ENCODE measurements at places on chromosomes 11 and 22.

DNA sequence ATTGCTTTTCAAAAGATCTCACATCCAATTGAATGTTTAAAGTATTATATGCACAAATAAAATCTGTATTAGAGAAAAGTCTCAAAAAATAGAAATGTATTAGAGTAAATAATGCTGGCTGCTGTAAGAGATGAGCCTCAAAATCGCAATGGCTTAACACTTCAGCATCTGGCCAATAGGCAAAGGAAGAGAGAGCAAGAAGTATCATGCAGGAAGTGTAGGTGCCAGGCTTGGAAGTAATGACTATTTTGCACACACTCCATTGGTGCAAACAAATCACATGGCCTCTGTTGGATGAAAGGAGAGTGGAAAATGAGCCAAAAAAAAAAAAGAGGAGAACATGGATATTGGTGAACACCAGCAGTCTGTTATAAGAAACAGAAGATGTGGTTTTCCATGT is 193.0 kb upstream of the E2F8 start:
- no peak overlapping the region for H3K27ac ChIP-seq
- no peak for DNase-seq
- H3K36me3 ChIP-seq = no peaks in the 10 kb centered on the region
- H3K27me3 ChIP-seq = no peaks in the 10 kb centered on the region

DNA sequence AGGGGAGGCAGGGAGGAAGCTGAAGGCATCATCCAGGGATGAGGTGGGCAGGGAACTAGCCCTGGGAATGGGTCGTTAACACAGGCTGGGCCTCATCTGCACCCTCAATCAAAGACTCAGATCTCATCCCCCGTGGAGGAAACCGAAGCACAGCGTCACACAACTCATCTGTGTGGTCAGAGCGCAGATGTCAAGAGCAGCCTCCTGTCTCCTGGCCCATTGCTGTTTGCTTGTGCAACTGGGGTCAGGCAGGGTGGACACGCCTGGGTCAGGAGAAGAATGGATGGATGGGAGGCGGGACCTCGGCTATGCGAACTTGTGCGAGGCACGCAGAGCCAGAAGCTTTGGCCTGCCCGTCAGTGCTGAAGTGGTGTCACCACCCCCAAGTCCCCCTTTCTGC is 218.1 kb downstream of the CEP164 start:
- no peak for DNase-seq
- no peak overlapping the region for H3K27ac ChIP-seq
- H3K4me3 ChIP-seq = no peak overlapping the region

DNA sequence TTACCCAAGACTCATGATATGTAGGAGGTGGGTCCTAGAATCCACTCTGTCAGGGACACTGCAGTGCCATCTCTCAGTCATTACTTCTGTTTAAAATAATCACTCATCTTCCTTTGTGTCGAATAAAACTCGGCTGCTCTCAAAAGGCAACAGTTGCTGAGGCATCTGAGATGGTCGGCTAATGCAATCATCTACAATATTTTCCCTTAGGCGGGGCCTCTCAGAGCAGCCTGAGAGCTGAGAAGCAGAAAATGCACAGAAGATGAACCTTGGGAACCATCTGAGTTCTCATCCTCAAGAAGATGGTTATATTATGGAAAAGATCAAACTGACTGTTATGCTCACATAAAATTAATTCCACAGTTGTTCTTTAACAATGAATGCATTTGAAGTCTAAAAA is 1518.2 kb upstream of the TENM4 start:
- no peak overlapping the region for H3K4me3 ChIP-seq
- no peaks in the 10 kb centered on the region for H3K36me3 ChIP-seq
- H3K27ac ChIP-seq = no peak overlapping the region
- no peaks in the 10 kb centered on the region for H3K27me3 ChIP-seq

DNA sequence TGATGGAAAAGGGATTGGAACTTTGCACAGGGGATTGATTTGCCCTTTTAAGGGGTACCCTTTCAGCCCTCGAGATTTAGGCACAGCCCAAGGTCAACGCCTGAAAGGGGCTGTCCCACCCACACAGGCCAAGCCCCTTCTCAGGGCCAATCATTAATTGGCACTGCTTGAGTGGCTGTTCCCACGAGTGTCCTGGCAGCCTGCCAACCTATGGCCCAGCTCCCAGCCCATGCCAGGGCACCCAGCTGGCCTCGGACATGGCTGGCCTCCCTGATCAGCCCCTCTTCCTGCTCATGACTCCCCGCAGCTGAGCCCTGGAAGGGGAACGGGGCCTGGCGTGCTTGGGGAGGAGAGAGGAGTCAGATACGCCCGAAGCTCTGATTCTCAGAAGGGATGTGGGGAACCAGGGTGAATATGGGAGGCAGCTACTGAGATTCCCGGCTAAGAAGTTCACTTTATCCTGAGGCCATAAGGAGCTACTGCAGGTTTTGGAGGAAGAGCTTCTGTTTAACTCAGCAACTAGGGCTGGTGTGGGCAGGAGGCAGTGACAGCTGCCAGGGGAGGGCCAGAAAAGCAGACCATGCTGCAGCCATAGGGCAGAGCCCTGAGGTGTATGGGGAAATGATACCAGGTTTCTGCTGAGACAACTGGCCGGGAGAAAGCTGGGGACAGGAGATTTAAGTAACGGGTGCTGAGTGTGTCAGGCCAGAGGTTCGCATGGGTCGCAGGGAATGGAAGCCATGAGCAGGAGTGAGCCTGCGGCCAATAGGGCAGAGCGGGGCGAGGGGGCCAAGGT is 30.0 kb downstream of the WNT7B start:
- H3K4me3 ChIP-seq = no peak overlapping the region
- no peak overlapping the region for H3K27ac ChIP-seq
- DNase-seq = no peak

GRCh38 chr11:57491371-57492061 is 24.0 kb downstream of the SLC43A1 start:
- no peaks in the 10 kb centered on the region for H3K36me3 ChIP-seq
- no peaks in the 10 kb centered on the region for H3K27me3 ChIP-seq
- no peak overlapping the region for H3K27ac ChIP-seq
- H3K4me1 ChIP-seq = no peaks in the 10 kb centered on the region
- no peak overlapping the region for H3K4me3 ChIP-seq
- no peak for DNase-seq

- no peaks in the 10 kb centered on the region for H3K27me3 ChIP-seq
- H3K4me3 ChIP-seq = no peak overlapping the region
- no peak for DNase-seq
- no peaks in the 10 kb centered on the region for H3K4me1 ChIP-seq
Measured at GRCh38 chr11:85377901-85378300, 249.2 kb downstream of the DLG2 start.

- H3K27ac ChIP-seq = no peak overlapping the region
- H3K4me3 ChIP-seq = no peak overlapping the region
- DNase-seq = no peak
- H3K27me3 ChIP-seq = no peaks in the 10 kb centered on the region
- H3K4me1 ChIP-seq = no peaks in the 10 kb centered on the region
Measured at GRCh38 chr22:31556627-31557203, 60.4 kb downstream of the SFI1 start.

GRCh38 chr22:48553694-48554308 is 1273.9 kb downstream of the BRD1 start:
- no peaks in the 10 kb centered on the region for H3K27me3 ChIP-seq
- no peak overlapping the region for H3K4me3 ChIP-seq
- H3K4me1 ChIP-seq = no peaks in the 10 kb centered on the region
- no peak for DNase-seq
- H3K36me3 ChIP-seq = no peaks in the 10 kb centered on the region

GRCh38 chr11:108599978-108600377 is 6.4 kb upstream of the EXPH5 start:
- H3K27me3 ChIP-seq = no peaks in the 10 kb centered on the region
- no peaks in the 10 kb centered on the region for H3K36me3 ChIP-seq
- no peak for DNase-seq
- H3K4me3 ChIP-seq = no peak overlapping the region
- H3K4me1 ChIP-seq = no peaks in the 10 kb centered on the region

DNA sequence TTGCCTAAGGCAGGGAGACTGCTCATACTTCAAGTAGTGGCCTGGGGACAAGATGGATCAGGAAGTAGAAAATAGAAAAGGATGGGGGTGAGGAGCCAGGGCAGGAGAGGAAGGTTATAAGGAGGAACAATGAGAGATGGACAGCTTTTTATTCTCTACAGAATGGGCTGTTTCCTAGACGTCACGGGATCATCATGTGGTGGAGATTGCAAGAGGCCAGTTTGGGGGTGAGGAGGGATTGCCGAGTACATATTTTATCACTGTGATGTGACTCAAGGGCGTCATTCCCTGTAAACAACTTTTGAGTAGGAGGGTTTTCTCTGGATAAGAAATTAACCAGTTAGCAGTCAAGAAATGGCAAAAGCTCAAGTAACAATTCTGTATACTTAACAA is 406.3 kb downstream of the ETS1 start:
- H3K36me3 ChIP-seq = no peaks in the 10 kb centered on the region
- no peaks in the 10 kb centered on the region for H3K27me3 ChIP-seq
- no peak overlapping the region for H3K4me3 ChIP-seq
- no peak for DNase-seq

DNA sequence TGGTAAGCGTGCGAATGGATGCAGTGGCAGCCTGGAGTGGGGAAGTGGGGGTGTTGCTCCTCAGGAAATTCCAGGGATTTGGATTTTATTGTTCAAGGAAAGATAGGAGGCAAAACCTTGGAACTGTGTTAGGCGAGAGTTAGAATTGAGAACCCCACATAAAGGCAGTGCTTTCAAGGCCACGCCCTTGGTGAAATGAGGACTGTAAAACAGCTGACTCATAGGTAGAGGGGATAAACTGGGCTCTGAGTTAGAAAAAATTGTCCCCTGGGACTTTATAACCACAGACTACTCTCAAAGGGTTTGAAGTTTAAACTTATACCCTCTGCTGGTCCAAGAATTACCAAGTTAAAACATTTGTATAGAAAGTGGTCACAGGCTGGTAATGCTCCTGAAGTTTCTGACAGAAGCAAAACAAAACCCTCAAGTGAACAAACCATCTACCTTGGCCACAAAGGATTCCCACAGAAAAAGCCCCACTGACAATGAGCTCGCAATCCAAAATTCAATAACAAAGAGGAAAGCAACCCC is 250.3 kb upstream of the TBCEL start:
- no peaks in the 10 kb centered on the region for H3K27me3 ChIP-seq
- DNase-seq = peak; percentile 22
- H3K27ac ChIP-seq = no peak overlapping the region
- H3K36me3 ChIP-seq = no peaks in the 10 kb centered on the region
- H3K4me1 ChIP-seq = no peaks in the 10 kb centered on the region
- no peak overlapping the region for H3K4me3 ChIP-seq

DNA sequence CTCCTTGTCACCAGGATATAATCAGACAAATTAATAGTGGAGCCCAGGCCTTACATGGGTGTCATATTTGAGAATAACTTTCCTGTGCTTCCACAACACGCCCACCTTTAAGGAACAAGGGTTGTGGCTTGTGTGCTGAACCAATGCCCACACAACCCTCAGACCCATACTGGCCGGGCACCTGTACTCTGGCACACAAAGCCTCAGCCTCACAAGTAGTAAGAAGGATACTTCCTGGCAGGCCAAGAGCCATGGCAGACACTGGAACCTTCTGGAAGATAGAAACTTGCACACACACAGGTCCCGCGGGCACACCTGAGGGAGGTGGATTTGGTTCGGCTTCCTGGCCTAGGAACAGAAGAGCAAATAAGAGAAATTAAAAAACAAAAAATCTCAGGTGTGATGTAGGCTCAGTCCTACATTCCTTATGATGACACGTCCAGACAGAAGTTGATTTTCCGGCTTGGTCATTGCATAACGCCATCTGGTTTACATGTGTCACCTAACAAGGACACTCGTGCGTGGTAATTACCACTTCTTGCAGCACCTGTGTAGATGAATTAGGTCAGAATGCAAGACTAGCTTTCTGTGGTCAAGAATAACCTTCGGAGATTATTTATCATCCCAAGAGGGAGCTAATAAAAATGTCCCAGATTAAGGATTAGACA is 5.8 kb upstream of the BRD1 start:
- no peaks in the 10 kb centered on the region for H3K36me3 ChIP-seq
- no peak for DNase-seq
- no peaks in the 10 kb centered on the region for H3K27me3 ChIP-seq
- peaks cover under 1% of the 10 kb centered on the region for H3K4me1 ChIP-seq
- no peak overlapping the region for H3K4me3 ChIP-seq

DNA sequence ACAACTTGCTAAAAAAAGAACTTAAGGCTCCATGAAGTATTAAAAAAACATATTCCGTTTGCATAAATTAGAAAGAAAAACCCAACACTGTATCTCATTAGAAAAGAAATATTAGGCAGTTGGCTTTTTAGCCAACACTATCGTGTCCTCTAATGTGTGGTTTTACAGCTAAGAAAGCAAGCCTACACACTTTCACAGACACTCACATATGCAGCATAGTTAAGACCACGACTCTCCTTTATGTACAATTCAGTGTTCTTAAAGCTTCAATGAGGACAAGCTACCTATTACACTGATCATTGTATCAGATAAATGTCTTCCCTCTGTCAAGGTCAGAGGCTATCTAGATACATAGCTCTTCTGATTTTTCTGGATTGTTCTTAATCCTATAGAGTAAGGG is 80.1 kb downstream of the PICALM start:
- no peaks in the 10 kb centered on the region for H3K36me3 ChIP-seq
- no peaks in the 10 kb centered on the region for H3K27me3 ChIP-seq
- no peak for DNase-seq
- H3K4me3 ChIP-seq = no peak overlapping the region
- peaks cover 22% of the 10 kb centered on the region for H3K4me1 ChIP-seq

DNA sequence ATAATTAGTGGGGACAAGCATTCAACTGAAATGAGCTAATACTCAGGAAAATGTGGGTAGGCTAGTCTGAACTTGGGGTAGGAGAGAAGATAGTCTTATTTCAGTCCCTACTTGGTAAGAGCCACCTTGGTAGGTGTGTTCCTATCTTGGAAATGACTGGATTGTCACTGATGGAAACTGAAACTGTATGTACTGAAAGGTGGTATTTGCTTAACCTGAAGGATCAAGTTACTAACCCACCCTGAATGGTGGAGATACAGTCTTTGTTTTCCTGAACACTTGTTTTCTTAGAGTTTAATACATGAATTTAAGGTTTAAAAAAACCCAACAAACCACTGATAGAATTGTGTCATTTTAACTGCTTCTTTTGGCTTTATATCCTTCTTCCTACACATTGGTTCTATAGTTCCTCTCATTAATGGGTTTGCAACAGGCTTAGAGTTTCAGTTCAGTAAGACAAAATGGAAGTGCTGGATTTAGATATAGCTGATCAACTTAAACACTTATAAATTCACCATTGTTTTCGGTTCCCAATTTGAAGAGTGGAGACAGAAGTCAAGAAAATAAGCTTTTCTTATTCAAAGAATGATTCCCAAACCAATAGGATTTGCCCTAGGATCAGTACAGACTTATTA is 4.2 kb downstream of the FAR1 start:
- H3K4me3 ChIP-seq = no peak overlapping the region
- no peak overlapping the region for H3K27ac ChIP-seq
- peaks cover 58% of the 10 kb centered on the region for H3K4me1 ChIP-seq
- DNase-seq = no peak

GRCh38 chr11:101914341-101914737 is 471 bp upstream of the CEP126 start:
- no peak for DNase-seq
- peaks cover 5% of the 10 kb centered on the region for H3K4me1 ChIP-seq
- H3K27me3 ChIP-seq = no peaks in the 10 kb centered on the region

All from vagina (tissue), 2 donors.